Activated CD4-positive, CD25-positive, alpha-beta regulatory T cell treated with anti-CD3 and anti-CD28 coated beads, Interleukin-2, amount 50 U/mL, for 72 hours (primary cell): ENCODE measurements at places on chromosomes 7 and 10.

GRCh38 chr10:47376522-47377220 is 7.4 kb downstream of the ZNF488 start:
- no peak for DNase-seq

DNA sequence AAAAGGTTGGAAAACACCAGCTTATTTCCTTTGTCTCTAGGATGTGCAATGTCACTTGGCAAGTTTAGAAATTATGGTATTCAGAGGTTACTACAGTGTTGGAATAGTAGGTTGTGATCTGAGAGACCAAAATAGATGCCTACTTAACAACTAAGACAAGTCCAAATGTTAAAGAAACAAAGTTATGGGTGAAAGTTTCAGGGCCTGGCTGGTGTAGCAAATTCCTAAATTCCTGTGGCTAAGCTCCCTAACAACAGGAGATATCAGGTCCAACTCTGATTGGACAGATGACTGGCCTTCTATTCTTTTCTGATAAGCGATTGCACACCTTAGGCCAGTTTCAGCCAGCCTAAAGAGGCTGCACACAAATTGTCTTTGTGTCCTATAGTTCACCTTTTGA is 873.5 kb downstream of the REEP3 start:
- DNase-seq = no peak

DNA sequence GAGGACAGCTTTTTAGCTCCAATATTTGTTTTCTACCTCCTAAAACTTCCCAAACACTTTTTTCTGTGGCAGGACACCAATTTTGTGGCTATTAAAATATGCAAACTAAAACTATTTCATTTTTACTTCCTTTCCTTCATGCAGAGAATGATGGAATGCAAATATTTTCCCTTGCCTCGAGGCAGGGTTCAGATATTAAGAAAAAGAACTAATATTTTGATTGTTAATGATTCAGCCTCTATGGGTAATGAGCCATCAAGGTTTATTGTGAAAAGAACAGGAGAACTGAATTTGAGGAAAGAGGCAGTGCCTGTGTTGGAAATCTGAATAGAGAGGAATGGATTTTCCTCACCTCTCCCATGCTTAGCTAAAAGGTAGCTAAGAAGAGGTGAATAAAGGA is 43.1 kb upstream of the CASD1 start:
- no peak for DNase-seq

GRCh38 chr10:124364674-124365073 is 54.0 kb downstream of the OAT start:
- no peak for DNase-seq

DNA sequence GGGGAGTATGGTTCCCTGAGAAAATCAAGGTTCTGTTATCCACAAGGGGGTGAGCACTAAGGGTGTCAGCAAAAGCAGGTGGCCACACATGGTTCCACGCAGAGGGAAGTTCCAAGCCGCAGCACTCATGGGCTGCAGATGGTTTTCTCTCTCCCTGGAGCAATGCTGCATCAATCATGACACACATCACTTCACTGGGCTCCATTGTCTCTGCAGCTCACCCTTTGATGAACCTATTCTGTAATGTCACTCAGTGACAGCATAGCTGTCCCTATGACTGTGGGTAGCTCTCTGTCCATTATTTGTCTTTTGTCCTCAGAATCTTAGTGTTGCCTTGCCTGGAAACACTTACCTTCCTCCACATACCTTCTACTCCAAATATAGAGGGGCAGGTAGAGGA is 34.8 kb downstream of the LRRC18 start:
- DNase-seq = no peak

GRCh38 chr10:359762-360161 is 224.5 kb downstream of the ZMYND11 start:
- DNase-seq = no peak

- no peak for DNase-seq
Observed at GRCh38 chr7:100157334-100158228, 942 bp downstream of the TRAPPC14 start.

- no peak for DNase-seq
Observed at GRCh38 chr7:108480311-108480710, 24.1 kb upstream of the NRCAM start.

DNA sequence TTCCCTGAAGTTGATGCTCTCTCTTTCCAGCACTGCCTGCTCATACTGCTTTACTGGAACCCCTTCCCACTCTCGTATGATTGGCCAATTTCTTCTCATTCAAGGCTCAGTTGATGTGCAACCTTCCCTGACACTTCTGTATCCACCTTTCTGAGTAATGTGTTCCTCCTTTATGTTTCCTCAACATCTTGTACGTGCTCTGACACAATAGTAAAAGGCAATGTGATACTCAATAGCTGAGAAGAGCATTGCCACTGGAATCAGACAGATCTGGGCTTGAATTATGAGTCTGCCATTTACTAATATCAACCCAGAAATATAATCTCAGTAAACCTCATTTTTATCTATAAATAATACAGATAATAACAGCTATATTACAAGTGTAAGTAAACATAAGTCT is 34.7 kb downstream of the ARL4A start:
- no peak for DNase-seq

DNA sequence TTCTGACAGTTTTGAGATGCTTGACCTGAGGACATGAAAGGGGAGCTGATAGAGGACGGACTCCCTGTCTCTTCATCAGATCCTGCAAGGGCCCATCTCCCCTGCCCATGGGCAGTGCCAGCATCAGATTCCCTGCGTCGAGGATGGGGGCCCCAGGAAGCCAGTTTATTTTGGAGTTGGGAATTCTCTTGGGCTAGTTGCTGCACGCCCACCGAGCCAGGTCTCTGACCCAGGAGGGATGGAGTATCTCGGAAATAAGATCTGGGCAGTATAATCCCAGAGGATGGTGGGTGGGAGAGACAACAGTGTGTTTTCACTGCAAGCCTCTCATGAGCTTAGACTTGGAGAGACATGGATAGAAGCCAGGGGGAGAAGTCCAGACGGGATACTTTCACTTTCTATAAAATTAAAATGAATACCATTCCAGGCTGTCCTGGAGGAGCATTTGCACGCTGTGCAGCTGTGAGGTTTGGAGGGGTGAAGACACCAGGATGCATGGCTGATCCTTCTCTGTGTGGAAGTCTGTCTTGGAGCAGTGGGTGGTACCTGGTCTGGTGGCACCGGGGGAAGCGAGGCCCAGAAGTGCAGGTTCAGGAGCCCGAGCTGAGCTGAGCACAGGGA is 25.8 kb downstream of the DOCK1 start:
- no peak for DNase-seq

GRCh38 chr7:41847151-41847550 is 144.3 kb upstream of the INHBA start:
- no peak for DNase-seq

GRCh38 chr10:57898231-57898630 is 369.5 kb downstream of the IPMK start:
- DNase-seq = no peak

DNA sequence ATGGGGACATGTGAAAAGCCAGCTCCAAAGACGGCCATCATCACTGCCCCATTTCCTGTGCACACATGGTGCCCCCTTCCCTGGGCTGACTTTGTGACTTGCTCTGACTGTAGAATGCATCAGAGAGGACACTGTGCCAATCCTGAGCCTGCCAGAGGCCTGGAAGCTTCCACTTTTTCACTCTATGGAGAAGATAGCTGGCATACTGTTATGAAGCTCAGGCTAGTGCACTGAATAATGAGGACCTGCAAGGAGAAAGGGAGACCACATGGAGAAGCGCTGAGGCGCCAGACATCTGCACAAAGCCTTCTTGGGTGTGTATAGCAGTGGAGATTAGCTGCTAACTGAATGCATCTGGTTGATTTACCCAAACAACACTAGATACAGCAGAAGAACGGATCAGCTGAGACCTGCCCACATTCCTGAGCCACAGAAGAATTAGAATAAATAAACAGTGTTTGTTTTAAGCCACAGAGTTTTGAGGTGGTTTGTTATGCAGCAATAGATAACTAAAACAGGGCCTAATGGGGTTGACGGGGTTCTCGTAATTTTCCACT is 58.9 kb upstream of the C10orf90 start:
- DNase-seq = no peak

- DNase-seq = no peak
Observed at GRCh38 chr7:40638545-40639320, 503.9 kb downstream of the SUGCT start.

- no peak for DNase-seq
Observed at GRCh38 chr7:121752706-121753105, 120.3 kb upstream of the PTPRZ1 start.

GRCh38 chr7:51013218-51013786 is 230.6 kb upstream of the GRB10 start:
- no peak for DNase-seq

DNA sequence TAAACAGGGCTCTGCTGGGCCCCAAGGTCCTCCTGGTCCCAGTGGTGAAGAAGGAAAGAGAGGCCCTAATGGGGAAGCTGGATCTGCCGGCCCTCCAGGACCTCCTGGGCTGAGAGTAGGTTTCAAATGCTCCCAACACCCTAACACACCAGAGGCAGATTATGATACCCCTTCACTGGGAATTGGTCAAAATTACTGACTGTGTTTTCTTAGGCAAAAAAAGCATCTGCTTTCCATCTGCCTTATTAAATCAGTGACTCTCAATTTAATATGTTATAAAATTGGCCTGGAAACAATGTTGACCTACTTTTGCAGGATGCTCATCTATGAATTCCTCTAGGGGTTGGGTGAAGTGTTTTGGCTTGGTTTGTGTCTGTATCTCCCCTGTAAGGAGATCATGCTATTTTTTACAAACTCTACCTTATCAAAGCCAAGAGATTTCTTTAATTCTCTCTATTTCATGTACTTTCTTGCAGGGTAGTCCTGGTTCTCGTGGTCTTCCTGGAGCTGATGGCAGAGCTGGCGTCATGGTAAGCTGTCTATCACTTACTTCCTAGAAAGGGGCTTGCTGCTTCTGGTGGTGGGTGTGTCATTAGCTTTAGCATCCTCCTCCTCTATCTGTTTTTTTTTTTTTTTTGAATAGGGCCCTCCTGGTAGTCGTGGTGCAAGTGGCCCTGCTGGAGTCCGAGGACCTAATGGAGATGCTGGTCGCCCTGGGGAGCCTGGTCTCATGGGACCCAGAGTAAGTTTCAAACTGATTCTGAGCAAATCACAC is 15.9 kb downstream of the COL1A2 start:
- DNase-seq = no peak

- DNase-seq = no peak
Observed at GRCh38 chr7:72924386-72924732, 536 bp upstream of the POM121 start.

GRCh38 chr10:58932126-58932525 is 244.3 kb upstream of the PHYHIPL start:
- no peak for DNase-seq

- peak; percentile 81 for DNase-seq
Observed at GRCh38 chr10:128035557-128035973, 90.7 kb downstream of the MKI67 start.

GRCh38 chr7:6221340-6222319 is 50.8 kb downstream of the CYTH3 start:
- DNase-seq = no peak

- DNase-seq = no peak
Observed at GRCh38 chr10:73625004-73625883, 16.0 kb downstream of the MYOZ1 start.

DNA sequence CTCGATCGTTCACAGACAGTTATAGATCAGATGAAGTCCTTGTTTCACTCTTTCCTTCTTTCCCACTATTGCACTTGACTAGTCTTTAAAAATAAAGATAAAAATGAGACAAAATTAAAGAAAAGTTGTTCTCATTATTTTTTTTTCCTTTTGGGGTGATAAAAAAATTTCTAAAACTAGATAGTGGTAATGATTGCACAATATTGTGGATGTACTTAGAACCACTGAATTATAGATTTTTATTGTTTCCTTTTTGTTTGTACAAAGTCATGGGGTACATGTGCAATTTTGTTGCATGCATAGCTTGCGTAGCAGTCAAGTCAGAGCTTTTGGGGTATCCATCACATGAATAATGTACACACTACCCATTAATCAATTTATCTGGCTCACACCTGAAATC is 97.3 kb downstream of the PHTF2 start:
- no peak for DNase-seq

GRCh38 chr10:132897516-132898381 is 44.6 kb downstream of the CFAP46 start:
- DNase-seq = no peak

DNA sequence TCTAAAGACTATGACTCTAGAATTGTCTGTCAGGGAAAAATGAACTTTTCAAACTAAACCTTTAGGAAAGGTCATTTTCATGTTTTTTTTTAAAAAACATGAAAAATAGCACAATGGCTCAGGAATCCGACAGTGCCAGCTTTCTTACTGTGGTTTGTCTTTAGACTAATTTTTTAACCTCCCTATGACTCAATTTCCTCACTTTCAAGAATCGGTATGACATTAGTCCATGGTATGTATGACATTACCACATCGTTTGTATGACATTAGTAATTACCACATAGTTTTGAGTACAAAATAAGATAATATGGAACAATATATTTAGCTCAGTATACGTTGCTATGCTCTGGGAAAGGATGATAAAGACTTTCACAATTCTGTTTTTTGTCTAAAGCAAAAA is 383.2 kb downstream of the PTPRN2 start:
- DNase-seq = no peak

DNA sequence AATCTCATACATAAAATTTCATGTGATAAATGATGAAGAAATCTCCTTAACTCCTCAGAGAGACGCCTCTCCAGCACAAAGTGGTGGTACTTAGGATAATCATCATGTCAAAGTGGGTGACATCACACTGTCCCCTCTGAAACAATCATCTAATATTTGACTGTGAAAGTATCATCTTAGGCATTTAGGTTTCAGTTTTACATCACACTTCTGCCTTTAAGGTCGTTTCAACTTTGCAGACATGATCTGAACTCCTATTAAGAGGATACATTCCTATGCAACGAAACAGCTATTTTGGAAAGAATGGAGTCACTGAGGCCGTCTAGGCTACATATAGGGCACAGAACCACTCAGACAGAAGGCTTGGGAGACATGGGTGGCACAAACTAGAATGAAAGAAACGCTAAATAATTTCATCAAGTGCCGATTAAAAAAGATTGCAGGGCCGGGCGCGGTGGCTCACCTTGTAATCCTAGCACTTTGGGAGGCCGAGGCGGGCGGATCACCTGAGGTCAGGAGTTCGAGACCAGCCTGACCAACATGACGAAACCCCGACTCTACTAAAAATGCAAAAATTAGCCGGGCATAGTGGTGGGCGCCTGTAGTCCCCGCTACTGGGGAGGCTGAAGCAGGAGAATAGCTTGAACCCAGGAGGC is 2.0 kb downstream of the VOPP1 start:
- no peak for DNase-seq

- no peak for DNase-seq
Observed at GRCh38 chr10:34666008-34666704, 148.9 kb downstream of the PARD3 start.
